ENCODE measurements at places on chromosomes 1 and 21.

DNA sequence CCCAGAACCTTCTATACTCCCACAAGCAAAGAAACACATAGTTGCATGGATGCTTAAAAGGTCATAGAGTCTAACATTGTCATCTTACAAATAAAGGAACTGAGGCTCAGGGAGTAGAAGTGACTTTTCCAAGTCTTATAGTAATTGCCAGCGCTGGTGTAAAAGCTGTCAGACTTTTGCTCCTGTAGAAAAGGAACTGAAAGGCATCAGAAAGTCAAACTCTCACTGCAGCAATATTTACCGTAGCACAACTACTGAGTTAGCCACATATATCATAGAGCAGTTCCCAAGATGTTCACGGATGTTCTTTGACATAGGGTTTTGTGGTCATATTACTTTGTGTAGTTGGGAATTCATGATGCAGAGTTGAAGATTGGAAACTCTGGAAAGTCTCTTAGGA is 16.6 kb upstream of the USP24 start:
- no peak for DNase-seq

DNA sequence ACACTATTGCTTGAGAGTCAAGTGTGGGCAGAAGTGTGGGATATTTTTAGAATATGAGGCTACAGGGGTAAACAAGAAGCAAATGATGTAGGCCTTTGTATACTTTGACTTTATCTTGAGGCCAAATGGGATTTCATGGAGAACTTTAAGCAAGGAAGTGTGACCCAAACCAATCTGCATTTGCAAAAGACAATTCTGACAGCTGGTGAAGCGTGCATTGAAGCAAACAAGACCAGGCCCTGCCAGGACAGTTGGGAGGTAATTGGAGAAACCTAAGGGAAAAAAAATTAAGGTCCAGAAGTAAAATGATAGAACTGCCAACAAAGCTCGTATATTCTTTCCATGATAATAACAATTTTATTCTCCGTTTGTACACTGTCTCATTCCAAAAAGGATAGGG is 168.3 kb downstream of the TM2D1 start:
- DNase-seq, result no peak

DNA sequence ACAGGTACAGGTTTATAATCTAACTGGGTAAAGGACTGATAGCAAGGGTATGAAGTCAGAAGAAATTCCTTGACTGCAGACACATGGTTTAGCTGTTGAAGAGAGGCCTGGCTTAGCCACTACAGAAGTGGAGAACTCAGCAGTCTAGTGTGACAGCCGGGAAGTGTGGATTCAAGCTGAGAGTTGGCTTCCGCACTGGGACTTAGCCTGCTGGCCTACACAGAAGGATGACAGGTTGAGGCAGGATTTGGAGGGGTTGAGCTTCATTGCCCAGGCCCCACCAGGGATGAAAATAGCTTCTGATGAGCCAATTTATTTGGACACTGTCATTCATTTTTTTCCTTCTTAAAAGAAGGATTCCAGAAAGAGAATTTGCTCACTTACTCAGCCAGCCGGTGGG is 284.4 kb downstream of the PCP4 start:
- no peak for DNase-seq

DNA sequence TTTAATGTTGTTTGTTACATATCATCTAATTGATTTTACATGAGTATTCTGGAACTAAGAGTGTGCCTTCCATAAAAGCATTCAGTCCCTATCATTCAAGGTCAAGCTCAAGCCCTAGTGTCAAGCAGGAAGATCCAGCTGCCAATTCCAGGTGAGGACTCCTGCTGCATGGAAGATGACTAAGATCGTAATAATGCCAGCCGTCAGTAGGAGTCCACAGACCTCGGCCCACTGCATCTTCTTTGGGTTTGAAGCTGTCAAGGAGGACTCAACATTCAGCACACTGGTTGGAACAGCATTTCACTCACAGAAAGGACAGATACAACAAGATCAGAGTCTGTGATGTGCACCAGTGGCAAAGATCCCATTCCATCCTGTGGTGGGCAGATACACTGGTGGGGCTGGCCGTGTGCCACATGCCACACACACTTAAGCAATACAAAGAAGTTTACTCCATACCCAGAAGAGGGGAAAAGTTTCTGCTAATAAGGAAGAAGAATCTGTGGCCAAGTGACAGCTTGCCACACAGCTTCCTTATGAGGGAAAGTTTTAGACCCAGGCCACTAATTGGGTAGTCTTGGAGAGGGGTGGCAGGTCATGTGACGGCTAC is 160.4 kb downstream of the PIK3R3 start:
- no peak for DNase-seq

DNA sequence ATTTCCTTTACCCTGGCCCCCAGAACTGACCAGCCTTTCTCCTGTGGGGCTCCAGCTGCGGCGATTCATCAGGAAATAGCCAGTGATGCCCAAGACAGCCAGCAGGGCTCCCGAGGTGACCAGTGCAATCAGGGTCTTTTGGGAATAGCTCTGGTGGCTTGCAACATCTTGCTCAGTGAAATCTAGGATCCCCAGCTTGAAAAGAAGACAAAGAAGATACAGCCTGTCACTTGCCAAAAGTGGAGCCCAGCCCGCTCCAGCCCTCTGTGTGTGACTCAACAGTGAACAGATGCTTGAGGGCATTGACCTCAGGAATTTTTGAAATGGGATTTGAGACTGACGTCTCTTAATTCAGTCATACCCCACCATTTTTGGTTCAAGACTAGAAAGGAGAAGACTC is 22.3 kb downstream of the CD34 start:
- no peak for DNase-seq

DNA sequence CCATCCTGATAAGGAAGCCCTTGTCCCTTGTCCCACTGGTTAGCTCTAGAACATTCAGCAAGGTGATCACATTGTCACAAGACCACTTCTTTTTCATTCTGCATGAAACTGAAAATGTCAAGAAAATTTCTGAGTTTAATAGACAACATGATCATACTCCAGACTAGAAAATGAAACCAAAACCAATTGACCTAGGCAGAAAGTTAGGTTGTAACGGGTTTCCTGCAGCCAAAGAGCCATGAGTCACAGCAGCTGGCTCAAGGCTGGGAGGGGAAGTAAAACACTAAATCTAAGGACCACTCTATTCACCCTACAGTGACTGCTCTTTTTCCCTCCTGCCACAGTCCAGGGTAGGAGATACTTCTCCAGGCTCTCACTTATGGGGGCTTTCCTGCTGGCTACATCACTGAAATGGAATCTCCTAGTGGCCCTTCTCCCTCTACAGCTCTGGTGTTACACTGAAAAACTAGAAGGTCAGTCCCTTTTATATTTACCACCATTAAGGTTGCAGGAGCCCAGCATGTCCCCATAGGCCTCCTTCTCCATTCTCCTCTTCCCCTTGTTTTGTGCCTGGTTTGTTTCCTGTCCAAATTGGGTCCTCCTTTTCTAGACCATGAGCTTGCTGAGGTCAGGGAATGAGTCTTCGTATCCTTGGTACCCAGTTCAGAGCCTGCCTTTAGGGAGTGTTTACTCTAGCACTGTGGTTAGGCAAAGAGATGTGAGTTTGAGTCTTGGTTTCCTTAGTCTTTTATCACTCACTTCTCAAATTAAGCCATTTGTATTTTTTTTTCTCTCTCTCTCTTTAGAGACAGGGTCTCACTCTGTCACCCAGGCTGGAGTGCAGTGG is 236.5 kb upstream of the JUN start:
- DNase-seq, result peak; percentile 9

DNA sequence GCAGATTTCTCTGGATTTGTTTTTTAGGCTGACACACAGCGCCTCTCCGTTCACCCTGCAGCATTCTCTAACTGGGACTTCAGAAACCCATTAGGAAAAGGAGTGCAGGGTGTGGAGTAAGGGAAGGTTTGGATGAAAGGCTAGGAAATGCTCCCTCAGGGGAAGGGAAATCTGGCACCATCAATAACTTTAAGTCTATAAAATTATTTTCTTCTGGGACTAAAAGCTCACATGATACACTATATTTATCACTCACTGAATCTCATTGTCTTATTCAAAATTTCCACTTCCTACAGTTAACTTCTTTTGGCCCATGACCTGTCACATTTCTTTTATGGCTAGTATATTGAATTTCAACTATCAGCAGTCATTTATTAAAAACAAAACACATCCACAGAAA is 45.8 kb upstream of the HLX start:
- DNase-seq, result no peak

GRCh38 chr1:228284521-228284920 is 76.7 kb downstream of the OBSCN start:
- DNase-seq, result no peak

DNA sequence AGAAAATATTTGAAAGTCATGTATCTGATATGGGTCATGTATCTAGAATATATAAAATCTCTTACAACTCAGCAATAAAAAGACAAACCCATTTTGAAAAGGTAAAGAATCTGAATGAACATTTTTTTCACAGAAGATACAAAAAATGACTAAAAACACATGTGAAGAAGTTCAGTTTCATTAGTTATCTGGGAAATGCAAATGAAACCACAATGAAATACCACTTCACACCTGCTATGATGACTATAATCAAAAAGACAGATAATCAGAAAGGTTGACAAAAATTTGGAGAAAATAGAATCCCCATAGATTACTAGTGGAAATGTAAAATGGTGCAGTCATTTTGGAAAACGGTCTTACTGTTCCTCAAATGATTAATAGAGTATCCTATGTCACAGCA is 631.0 kb downstream of the MRPL39 start:
- no peak for DNase-seq

DNA sequence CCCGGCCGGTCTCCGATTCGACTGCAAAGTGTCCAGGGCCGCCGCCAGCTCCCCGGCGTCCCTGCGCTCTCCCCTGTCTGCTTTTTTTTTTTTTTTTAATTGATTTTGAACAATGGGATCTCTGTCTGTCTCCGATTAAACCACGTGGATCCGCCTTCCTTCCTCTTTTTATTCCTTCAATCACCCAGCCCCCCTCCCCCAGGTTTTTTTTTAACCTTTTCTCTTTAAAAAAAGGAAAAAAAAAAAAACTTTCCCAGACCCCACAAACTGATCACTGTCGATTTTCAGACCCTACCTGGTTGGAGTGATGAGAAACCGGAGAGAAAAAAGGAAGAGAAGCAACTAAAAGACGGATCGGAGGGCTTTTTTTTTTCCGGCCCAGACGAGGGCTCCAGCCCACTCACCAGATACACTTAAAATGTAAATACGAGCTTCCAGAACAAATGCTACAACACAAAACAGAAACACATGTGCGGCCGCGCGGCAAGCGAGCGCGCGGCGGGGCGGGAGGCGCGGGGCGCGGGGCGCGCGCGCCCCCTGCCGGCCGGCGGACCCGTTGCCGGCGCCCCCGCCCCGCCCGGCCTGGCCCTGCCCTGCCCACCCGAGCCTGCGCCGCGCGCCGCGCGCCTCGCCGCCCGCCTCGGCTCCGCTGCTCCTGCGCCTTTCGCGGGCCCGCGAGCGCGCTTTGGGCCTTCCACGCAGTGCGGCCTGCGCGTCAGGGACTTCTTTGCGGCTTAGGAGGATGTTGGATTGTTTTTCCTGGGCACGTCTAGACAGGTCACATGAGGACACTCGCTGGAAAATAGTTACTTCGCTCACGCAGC is at the start of gene RCC2:
TSS of gene RCC2 (minus strand) at position 428 of the 824 bp plus-strand sequence. CDS start 1,163 bp downstream, outside the sequence.
- DNase-seq, result peak; percentile 60

DNA sequence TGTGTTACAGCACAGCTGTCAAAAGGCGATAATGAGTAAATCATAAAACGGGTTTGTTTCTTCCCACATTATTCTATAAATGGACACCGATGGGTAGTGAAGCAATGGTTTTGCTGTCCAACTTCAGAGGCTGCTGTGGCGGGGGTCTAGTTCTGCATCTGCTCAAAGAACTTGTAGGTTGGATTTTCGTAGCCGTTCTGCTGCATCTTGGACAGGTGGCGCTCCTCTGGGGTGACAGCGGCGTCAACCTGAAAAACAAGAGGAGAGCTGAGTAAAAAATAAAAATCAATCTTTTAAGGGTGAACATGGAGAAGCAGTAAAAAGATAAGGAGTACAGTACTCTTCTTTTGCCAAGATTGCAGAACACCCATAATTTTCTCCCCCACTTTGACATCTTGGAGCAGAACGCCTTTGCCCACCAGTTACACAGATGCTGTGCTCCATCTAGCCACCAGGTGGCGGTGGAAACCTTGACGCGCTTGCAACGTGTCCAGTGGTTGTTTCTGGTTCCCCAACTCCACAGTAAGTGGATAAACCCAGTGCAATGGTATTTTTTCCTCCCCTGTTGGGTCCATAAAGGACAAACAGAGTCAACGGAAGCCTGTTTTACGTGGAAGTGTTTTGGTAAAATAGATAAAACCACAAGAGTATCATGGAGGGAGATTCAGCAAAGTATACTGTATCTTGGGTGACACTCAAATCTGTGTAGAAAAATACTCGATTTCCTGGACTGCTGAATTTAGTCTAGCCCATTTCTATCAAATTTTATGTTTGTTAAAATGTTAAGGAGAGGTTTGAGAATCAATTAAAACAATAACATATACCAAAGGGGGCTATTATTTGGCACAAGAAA is 147.0 kb downstream of the GABPA start:
- DNase-seq, result peak; percentile 11

GRCh38 chr1:81220614-81221071 is 580.1 kb upstream of the ADGRL2 start:
- no peak for DNase-seq

DNA sequence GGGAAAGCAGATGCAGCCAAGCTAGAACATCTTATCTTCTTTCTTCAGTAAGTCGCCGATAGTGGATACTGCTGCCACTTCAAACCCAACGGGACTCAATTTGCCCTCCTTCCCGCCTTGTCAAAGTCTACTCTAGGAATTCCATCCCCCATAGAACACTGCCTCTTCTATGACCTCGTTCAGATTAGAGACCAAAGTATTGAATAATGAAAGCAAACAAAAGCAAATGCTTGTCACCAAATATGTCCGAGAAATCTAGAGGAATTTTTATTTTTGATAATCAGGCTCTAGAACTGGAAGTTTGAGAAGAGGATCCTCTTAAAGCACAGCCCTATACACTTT is 853 bp upstream of the RRAGC start:
- DNase-seq, result no peak

DNA sequence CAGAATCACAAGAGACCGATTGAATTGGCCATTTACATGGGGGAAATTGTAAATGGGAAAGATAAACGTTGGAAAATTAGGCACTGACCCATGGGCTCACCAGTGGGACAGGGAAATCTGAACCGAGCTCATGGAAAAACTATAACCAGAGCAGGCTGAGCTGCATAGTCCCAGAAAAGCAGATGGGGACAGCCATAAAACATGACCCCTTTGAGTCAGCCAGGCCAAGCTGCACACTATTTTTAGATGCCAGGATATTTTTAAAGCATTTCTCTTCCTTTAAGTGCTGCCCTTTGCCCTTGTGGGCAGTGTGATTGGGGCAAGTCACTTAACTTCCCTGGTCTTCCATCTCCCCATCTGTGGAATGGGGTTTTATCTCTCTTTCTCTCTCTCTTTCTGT is 184.1 kb downstream of the FOXD2 start:
- no peak for DNase-seq

DNA sequence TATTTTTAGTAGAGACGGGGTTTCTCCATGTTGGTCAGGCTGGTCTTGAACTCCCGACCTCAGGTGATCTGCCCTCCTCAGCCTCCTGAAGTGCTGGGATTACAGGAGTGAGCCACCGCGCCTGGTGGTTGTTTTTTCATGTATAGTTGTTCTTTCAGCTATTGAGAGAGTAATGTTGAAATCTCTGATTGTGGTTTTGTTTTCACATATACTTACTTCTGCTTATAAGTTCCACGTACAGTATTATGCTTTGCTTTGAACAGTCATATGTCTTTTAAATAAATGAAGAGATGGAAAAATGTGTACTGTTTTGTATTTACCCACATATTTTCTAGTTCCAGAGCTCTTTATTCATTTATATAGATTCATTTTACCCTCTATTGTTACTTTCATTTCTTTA is 44.5 kb downstream of the MARK1 start:
- no peak for DNase-seq
